Hypothalamus (tissue), 51 donors: ENCODE measurements at places on chromosomes 12 and 14.
A peak's percentile ranks its signal among the peaks of the same experiment; 100 is the strongest.

DNA sequence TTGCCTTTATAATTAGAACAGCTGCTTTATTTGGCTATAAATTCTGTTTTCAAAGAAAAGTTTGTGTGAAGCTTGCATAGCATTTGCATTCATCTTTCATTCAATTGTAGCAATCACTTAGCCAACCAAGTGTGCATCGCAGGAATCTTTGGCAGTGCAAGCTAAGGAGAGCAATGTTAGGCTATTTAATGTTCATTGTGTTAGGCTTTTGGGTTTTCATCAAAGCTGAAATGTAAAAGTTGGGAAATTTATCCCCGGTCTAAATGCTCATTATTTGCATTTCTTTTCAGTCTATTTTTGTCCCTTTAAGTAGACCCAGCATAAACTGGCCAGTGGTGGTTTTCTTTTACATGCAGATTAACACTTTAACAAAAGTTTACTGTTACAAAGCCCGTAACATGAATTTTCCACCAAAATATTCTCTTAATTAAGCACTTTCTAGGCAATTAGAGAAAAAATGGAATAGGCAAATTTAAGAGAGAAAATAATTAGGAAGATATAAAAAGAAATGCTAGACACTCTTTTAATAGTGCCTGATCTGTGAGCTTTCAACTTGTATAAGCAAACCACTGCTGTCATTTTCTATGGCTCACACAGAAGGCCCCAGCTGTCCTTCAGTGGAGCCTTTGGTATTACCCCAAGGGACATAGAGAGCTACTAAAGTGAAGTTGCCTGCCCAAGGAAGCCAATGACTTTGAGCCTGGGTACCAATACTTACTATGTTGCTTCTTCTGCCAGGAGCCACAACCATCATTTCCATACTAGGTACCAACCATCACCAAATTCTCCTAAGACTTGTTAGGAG lies 898.9 kb upstream of the SEL1L start:
- no peak for DNase-seq

DNA sequence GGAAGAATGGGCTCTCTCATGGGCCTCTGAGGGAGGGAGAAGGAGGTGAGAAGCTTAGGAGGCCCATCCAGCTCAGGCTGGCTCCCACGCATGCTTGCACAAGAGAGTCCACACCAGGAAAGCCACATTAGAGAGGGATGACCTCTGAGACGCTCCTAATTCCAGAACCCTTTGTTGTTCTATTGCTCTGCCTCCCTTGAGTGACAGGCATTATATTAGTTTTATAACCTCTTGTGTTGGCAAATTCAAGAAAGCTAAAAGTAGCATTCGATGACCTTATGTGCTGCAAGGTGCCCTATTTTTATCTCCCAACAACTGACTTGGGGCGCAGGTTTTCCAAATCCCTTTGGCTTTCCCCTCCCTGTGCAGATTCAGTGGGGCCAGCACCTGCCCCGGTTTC lies 190.1 kb downstream of the KSR2 start:
- no peak for DNase-seq

GRCh38 chr14:79614448-79614847 lies 596.9 kb downstream of the DIO2 start:
- no peak for DNase-seq

DNA sequence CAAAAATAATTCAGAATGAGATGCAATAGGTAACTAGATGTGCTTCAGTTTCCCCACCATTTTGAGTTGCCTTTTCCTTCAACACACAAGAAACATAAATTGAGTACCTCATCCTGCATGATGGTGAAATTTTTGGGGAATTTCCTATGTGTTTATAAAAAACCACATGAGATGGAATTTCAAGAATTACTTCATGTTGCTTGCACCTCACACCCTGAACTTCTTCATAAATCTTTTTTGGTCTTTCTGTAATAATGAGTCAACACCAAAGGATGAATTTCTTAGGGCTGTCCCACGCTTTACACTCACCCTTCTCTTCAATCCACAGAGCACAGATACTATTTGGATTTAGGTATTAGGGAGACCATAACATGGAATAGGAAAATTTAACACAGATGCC lies 22.6 kb upstream of the LUM start:
- no peak for DNase-seq

- DNase-seq, result no peak
Observed at GRCh38 chr14:54395716-54396115, 1.1 kb upstream of the CDKN3 start.

- DNase-seq, result no peak
Observed at GRCh38 chr14:22671622-22672021, 27.5 kb upstream of the OR6J1 start.

GRCh38 chr12:109645194-109645593 lies 68.4 kb upstream of the FAM222A start:
- DNase-seq, result no peak

GRCh38 chr14:41285186-41285748 lies 321.4 kb upstream of the LRFN5 start:
- no peak for DNase-seq

- DNase-seq, result peak; percentile 29
Observed at GRCh38 chr14:68394764-68395143, 398.1 kb downstream of the ZFP36L1 start.
